ENCODE measurements at places on chromosomes 6 and 20.

GRCh38 chr6:123898665-123899064 lies 95.0 kb downstream of the NKAIN2 start:
- no peak for DNase-seq

DNA sequence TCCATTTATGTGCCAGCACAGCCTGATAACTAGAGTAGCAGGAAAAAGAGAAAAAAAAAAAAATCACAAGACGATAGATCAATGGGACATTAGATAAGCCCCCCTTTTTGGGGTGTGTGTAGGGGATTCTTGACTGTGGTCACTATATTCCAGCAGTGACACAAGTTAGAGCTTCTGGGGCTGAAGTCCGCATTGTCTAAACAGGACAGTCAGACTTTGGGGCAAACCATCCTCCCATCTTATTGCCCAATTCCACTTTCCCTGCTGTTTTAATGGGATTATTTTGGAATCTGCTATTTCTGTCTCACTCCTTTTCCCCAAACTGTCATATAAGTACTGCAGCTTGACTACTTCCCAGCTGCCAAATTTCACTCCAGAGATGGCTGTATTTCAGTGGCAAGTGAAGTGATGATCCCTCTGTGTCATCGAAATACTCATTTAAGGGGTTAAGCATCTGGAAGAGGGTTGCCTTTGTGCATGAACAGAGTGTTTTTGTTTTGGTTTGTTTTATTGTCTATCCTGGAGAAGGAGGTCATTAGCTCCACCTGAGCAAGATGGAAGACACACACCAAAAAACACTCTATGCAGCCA lies 182.5 kb downstream of the ATXN1 start:
- DNase-seq: no peak

DNA sequence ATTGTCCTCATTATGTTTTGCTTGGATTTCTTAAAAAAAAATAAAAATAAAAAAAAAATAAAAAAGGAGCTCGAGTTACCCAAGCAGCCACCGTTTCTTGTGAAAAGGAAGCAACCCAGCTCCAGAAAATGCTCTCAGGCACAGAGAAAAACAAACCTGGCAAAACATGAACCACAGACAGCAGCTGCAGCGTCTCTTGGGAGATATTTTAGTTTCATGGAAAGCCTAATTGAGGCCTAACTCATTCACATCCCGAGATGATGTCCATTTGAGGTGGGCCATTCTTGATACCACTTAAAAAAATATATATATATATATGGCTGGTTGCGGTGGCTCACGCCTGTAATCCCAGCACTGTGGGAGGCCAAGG lies 13.7 kb upstream of the MRAP2 start:
- DNase-seq: no peak

- no peak for DNase-seq
Measured at GRCh38 chr6:148746363-148747144, at the start of gene UST. UST (plus strand) TSS chr6:148747030; CDS start chr6:148747431, 401 bp downstream.

DNA sequence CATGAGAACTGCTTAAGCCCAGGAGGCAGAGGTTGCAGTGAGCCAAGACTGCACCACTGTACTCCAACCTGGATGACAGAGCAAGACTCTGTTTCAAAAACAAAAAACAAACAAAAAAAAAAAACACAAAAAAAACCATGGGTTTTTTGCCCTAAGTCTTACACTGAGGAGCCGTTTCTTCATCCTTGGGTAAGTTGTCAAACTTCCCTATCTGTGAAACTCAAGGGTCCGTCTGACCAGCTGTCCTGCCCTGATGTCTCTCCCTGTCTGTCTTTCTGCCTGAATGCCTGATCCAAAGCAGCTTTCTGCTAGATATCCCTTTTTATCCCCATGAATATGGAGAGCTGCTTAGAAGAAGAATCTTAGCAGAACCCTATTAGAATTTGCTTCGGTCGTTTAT lies 41.3 kb upstream of the CLDN20 start:
- DNase-seq: no peak

DNA sequence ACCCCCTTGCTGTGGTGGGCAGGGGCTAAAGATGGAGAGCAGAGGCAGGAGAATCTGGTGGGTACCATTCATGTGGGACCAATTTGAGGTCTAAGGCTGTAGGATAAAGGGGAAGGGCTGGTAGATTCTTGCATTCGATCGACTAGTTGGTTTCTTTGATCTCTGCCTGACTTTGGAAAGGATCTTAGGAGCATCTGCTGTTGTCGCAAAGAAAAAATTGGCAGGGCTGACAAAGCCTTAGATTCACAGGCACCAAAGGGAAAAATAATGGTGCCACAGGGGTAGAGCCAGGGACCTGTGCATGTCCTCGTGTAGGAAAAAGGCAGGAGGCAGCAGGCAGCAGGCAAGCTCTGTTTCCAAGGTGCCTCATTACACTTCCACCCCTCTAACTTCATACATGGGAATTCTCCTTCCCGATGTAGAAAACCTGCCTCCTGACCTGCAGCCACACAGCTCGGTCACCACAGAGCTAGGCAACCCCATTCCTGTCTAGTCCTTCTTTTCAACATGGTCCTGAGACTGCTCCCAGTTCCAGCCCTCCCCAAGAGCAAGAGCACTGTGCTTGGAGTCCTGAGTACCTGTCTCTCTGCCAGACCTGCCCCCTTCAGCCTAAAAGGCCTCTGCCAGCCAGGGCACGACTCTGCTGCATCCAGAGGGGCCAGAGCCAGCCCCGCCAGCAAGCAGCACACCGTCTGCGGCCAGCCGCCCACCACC lies 71.9 kb downstream of the FGD2 start:
- DNase-seq: no peak

DNA sequence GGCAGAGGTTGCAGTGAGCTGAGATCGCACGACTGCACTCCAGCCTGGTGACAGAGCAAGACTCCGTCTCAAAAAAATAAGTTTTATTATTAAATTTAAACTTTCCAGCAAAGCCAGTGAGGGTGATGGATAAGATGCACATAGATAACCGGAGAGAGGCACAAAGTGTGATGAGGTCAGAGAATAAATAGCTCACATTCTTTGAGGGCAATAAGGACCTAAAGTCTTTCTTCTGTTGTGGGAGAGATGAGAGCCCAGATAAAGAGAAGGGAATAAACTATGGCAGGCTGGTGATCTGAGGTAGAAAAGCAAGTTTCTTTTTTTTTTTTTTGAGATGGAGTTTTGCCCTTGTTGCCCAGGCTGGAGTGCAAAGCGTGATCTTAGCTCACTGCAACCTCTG lies 20.6 kb upstream of the EZR start:
- no peak for DNase-seq

GRCh38 chr6:132461958-132462357 lies 51.0 kb downstream of the STX7 start:
- no peak for DNase-seq

- no peak for DNase-seq
Measured at GRCh38 chr6:39091220-39091619, 23.8 kb downstream of the SAYSD1 start.

DNA sequence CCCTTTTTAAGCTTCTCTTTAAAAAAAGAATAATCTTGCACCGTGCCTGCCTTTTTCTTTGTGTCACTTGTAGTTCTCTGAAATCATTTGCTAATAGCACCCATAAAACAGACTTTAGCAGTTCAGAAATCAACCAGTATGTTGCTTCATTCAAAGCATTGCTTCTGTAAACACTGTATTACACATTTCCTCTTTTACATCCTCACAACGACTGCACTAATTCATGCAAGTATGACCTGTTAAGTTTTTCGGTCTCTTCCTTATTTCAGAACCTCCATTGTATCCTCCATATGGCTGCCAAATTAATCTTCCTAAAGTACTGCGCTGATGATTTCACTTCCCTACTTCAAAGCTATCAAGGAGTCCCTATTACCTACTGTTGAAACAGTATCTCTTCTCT lies 142.9 kb upstream of the RNF217 start:
- no peak for DNase-seq

DNA sequence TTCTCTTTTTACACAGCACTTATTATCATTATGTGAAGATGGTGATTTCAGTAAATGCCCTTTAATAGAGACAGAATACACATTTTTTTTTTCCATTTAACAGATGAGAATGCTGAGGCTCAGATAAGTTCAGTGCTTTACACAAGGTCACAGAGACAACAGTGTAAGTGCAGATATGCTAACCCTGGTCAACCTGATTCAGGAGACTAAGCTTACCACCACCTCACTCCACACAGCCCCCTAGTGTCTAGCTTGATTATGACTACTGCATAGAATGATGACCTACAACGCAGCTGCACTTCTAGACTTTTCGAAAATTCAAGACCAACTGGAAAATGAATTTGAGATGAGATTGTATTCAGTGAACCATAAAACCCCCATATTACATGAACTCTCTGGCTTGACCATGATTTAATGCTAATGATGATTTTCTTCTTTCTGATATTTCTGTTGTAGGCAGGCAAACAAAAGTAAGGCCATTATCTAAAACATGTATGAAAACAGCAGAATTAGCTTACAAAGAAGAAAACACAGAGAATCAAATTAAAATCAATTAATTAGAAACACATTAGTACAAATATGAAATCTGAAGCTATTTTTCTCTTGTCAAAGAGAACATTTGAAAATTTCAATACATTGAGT lies 212.1 kb upstream of the PHACTR1 start:
- peak; percentile 27 for DNase-seq

DNA sequence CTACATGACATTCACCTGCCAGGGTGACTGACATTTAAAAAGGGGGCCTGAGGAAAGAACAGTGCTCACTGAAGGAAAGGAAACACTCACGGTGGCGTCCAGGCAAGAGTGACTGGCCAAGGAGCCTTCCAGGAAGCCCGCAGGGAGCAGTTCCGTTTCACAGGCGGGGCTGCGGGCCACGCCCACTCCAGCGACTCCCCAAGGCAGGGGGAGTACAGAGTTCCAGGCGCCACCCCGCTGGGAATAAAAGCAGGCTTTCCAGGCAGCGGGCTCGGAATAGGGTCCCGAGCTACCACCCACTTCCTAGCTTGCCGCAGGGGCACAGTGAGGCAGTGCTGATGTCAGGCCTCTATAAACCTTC lies 34.2 kb downstream of the PKIG start:
- DNase-seq: no peak

DNA sequence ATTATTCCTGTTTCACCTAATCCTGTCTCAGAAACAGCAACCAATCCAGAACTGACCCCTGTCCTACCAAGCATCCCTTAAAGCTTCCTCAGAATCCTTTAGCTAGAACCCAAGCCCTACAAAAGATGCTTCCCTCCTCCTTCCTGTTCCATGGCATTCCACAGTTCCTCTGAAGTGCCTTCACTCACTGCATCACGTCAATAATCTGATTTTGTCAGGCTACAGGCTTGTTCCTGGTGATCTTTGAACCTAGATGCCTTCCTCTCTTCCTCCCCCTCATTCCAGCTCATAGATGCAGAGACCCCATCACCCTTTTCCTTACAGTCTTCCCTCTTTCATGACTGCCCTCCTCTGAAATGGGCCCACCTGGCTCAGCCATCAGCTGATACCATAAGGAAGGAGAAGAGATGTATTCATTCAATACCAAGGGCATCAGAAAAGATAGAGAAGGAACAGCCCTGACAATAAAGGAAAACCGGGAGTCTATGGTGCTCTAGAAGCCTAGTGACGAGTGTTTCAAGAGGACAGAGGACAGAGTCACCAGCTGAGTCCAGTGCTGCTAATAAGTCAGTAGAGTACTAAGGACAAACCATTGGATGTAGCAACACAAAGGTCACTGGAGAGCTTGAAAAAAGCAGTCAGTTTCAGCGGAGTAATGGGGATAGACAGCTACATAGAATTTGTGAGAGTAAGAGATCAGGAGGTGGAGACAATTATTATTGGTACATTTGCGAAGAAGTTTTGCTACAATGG lies 62.5 kb upstream of the SPDEF start:
- no peak for DNase-seq

DNA sequence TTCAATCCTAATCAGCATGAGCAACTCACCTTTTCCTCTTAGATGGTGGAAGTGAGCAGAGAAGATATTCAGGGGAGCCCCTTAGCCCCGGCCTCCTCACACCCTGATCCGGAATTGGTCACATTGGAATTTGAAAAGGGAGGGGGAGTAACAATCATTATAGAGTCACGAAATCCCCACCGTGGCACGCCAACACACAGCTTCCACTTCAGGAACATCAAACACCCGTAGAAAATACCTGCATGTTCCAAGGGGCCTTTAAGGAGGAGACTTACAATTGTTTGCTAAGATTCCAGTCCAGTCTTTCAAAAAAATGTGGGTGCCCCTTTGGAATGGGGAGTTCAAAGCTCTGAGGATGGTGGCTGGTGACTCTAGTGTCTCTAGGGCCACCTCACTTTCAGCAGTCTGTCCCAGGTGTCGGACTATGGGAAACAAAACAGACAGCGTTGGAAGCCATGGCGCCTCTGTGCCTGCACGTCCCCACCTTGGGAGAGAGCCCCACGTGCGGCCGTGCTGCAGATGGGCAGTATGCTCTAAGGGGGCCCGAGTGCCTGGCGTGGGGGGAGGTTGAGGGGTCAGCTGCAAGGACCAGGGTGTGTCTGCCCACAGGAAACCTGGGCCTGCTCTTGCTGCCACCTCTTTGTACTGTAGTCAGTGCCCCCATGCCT lies 2.4 kb downstream of the CD93 start:
- DNase-seq: no peak

DNA sequence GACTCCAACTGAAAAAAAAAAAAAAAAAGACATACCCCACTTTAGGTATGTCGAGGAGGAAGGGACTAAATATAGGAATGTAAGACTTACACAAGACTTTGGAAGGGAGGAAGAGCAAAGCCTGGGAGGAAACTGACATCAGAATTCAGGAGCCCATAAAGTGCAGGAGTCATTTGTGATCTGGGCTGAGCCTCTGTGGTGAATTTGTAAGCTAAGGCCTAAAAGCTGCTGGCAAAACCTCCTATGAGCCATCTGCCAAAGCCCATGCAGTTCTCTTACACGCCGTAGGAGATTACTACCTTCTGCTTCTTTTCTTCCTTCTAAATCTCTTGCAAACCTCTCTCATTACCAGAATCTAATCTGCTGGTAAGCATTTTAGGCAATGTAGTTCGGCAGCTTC lies 52.0 kb upstream of the THEMIS start:
- DNase-seq: no peak
